Stimulated activated effector memory CD8-positive, alpha-beta T cell treated with anti-CD3 and anti-CD28 coated beads, Interleukin-12 subunit alpha, Interleukin-12 subunit beta, amount 100 ng/mL, for 72 hours (primary cell): ENCODE measurements at places on chromosomes 7 and 10.

GRCh38 chr10:873020-873419, 58.5 kb downstream of the LARP4B start:
- no peak for DNase-seq

- no peak for DNase-seq
Observed at GRCh38 chr7:57348646-57349269, 101.2 kb upstream of the ZNF716 start.

GRCh38 chr7:106778656-106779250, 86.3 kb upstream of the PIK3CG start:
- DNase-seq: no peak

- DNase-seq: no peak
Observed at GRCh38 chr10:80501913-80502521, 35.7 kb upstream of the SH2D4B start.

- no peak for DNase-seq
Observed at GRCh38 chr10:97919012-97919411, 69.4 kb downstream of the GOLGA7B start.

- no peak for DNase-seq
Observed at GRCh38 chr7:142579946-142580345, 169.3 kb upstream of the PRSS1 start.

- DNase-seq: no peak
Observed at GRCh38 chr10:84460520-84460919, 132.1 kb downstream of the CCSER2 start.

GRCh38 chr10:11638055-11638698, 26.7 kb upstream of the USP6NL start:
- DNase-seq: no peak

GRCh38 chr7:141739250-141739649, 1.1 kb downstream of the SSBP1 start:
- no peak for DNase-seq

DNA sequence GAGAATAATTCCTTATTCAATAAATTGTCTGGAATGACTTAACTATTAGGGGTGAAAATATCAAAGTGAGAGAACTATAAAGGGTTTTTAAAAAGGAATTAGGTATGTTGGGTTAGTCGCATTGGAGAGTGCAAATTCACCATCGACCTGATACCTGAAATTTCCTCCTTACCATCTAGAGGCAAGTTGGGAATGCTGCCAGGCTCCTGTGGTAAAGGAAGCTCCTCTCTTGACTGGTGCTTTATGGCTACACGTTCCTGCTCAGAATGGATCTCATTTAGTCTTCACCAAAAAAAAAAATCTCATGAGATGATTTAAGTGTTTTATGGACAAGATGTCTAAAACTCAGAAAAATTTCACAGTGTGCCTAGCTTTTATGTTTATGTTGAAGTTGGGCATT, 129.8 kb downstream of the EGFR start:
- no peak for DNase-seq

GRCh38 chr10:21213381-21213780, 312.1 kb downstream of the SKIDA1 start:
- DNase-seq: no peak

GRCh38 chr7:117781707-117782106, 91.5 kb downstream of the CTTNBP2 start:
- no peak for DNase-seq

GRCh38 chr10:13106387-13107045, 6.6 kb downstream of the OPTN start:
- no peak for DNase-seq

- no peak for DNase-seq
Observed at GRCh38 chr7:156515911-156516790, 124.4 kb upstream of the RNF32 start.

- DNase-seq: no peak
Observed at GRCh38 chr7:47531584-47532492, 50.1 kb downstream of the TNS3 start.

DNA sequence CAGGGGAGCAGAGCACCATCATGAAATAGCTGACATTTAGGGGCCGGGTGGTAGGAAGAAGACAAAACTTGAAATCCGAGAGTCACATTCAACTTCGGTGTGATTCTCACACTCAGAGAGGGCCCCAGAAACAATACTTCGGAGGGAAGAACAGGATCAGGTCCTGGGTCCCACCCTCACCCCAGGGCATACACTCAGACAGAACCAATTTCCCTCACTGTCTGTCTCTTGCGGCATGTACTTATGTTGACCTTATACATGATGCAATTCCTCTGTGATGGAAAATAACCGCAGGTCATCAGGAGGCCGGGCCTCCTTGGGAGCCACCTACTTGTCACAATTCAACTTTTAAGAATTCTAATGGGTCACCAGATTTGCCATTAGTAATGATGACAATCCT, 26.3 kb upstream of the HMX3 start:
- no peak for DNase-seq

DNA sequence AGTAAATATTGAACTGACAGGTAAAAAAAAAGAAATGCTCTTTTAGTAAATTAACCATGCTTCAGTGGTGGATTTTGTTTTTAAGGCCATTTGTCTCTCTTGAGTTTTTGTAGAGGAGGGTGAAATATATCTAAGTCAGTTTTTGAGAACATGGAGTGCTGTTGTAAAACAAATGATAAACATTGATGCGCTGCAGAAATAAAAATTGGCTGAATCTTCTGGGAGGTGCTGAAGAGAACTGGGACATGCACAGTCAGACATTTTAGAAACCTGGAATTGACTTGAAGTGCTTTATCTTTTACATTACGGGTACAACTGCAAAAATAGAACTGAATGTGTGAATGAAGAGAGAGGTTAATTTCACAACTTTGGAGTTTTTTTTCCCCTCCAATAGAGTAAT, 203.0 kb upstream of the HDAC9 start:
- no peak for DNase-seq

DNA sequence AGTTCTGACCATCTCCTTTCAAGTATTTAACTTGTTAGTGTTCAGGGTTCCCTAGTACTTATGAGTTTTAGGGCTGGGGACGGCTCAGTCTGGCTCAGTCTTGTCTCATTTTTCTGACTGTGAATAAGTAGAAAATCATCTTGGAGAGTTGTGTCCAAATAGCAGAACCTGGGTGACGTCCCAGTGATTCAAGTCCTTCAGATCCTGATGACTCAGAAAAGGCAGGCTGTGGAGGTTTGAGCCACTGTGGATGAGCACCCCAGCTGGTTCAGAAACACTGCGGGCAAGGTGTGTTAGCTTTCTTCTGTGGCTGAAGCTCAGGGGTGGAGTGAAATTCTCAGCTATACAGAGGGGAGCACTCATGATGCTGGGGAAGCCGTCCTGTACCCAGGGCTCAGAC, 154.4 kb upstream of the NPY start:
- no peak for DNase-seq

DNA sequence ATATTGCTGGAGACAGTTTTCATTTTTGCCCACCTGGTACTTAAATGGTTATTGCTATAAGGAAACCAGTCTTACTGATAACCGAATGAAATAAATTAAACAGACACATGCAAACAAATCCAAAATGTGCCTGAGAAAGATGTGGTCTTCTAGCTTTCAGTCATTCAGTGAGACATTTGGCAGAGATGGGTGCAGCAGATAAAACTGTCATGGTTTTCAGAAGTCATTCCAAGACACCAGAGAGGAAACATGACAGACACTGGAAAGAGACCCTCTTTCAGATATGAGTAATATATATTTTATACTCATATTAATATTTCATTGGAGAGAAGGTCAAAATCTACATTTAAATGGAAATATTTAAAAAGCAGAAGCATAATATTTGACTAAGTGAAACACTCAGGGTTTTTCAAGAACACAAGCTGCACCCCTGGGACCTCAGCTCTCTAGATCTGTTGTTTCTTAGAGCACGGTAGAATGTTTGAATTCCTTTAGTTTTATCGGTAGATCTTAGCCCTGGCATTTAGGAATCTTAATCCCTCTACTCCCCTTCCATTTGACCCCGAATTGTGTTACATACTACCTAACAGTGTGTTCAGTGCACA, 246.1 kb downstream of the AUTS2 start:
- no peak for DNase-seq

DNA sequence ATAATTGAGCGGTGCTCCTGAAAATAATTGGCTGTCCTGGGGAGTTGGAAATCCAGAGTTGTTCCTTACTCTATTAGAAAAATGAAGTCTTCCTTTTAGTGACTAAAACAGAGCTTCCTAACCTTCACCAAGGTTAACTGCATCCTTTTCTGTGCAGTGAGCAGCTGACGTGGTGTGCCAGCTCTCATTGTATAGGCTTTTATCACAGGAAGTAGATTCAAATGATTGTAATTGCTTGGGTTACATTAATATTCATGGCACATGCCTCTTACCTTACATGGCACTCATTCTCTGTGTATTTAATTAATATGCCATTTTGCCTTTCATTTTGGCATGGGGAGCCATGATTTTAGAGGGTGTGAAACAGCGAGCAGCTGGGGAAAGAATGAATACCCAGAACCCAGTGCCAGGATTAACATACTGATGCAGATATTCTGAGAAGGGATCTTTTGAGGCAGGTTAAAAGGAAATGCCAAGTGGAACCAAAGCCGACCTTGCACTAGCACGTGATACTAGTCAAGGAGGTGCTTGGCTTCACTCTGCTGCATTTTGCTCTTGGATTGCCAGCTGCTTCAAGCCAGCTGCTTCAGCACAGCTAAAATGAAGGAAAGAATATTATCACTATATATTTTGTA, 115.3 kb downstream of the ST7 start:
- no peak for DNase-seq

DNA sequence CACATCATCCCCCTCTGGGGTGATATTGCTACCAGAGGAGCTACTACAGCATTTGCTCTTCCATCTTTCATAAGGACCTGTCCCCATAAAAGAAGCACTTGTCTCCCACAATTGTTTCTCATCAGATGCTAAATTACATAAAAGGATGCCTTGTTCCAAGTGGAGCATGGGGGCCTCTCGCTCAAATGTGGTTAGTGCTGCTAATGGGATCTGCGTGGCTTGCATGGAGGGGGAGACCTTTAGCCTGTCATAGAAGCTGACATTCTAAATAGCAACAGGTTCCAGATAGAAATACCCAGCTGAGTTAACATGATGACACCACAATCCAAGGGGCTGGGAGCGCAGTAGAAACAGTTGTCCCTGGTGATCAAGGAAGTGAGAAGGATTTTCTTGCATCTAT, 257.9 kb downstream of the SFMBT2 start:
- no peak for DNase-seq

DNA sequence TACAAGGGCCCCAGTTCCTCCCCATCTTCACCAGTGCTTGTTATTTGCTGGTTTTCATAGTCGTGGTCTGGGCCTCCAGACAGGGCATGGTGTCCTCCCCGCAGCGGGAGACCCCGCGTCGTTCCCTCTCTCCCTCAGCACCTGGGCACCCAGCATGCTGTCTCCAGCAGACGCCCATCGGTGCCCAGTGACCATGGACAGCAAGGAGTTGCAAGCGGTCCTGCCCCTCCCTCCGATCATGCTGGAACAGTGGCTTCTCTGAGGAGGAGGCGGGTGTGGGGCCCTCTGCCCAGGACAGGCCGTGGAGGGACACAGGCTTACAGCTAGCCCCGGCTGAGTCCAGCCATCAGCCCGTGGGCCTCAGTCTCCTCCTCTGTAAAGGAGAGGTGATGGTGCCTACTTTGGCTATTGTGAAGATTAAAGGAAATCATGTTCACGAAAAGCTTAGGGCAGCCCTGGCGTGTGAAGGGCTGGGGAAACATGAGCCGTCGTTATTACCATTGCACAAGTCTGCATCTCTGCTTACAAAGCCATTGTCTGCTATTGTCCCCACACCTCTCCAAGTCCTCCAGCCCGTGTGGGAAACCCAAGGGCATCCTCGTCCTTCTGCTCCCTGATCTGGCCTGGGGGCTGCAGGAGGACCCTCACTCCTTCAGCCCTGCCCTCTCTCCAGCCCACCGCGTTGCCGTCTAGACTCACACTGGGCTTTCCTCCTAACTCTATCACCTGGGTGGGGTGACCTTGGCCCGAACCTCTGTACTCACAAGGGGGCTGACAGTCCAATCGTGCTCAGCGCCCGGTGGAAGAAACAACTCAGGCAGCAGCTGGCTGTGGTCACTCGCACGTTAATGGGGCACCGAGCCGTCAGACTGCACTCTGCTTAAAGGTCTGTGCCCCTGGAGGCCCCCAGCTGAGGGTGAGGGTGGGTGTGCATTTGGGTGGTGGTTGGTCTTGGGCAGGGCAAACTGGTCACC, 29.9 kb downstream of the EN2 start:
- no peak for DNase-seq

GRCh38 chr10:49419005-49419404, 23.1 kb upstream of the DRGX start:
- DNase-seq: no peak

GRCh38 chr7:76316984-76317781, 14.7 kb downstream of the HSPB1 start:
- DNase-seq: no peak

GRCh38 chr7:3301831-3302618, 973 bp downstream of the SDK1 start:
- no peak for DNase-seq

- DNase-seq: no peak
Observed at GRCh38 chr7:4271716-4272015, 410.4 kb upstream of the FOXK1 start.

DNA sequence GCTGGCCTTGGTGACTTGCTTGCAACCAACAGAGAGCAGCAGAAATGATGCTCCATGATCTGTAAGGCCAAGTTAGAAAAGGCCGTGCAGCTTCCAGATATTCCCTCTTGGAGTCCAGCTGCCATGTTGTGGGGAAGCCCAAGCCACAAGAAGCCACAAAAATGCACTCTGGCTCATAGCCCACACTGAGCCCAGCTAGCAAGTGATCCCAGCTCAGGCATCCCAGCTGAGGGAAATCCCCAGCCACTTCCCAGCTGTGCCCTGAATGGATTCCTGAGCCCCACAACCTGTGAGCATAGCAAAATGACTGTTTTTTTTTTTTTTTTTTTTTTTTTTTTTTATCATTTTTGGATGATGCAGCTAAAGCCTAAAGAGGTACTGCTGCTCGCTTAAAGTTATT, 11.1 kb upstream of the SDK1 start:
- DNase-seq: no peak

DNA sequence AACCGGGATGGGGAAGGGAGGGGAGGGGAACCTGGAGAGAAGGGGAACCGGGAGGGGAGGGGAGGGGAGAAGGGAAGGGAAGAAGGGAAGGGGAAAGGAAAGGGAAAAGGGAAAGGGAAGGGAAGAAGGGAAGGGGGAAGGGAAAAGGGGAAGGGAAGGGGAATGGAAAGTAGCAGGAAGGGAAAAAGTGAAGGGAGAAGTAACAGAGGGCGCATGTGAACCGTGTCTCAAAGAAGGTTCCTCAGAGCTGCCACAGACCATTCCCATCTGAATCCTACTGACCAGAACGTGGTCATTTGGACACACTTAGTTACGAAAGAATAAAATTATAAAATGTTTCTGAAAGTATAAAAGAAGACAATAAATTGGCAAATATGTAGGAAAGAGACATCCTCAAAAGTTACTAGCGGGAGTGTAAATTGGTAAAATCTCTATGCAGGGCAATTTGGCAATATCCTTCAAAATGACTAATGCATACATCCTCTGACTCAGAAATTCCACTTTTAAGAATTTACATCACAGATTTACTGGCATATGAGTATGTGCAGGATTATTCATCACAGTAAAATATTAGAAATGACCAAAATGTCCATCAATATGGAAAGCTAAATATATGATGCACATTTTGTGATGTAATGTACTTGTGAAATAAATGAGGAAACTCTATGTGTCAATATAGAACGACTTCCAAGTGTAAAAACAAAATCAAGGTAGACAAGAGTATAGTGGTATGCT, 12.9 kb downstream of the C10orf67 start:
- no peak for DNase-seq
